ENCODE measurements at places on chromosomes 1 and 21.

DNA sequence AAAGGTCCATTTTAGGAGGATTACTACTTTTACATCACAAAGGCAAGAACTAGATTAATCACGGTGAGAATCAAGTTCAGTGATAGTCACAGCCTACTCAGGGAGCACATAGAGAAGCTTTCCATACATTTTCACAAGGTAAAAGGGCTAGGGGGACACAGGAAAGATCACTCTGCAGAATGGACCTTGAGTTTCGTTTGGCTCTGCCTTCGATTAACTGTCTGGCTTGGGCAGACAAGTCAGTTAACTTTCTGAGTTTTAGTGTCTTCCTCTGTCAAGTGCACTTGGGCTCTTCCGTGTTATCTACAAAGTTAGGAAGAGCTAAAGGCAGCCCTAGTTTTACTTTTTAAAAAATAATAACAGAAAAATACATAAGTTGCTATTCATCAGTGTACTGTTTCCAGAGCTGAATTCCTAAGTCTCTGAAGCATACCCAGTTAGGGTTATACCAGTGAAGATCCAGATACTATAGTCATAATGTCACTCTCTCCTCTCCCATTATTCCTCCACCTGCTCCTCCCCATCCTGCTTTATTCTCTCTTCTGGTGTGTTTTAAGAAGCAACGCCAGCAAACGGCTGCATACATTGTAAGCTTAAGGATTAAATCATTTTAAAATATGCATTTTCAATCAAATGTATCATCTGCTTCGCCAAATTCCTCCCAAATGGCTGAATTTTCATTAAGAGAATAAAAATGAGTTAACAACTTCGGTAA is 1.7 kb downstream of the CEP170 start:
- no peak for DNase-seq

GRCh38 chr21:21290751-21291150 is 292.5 kb downstream of the NCAM2 start:
- no peak for DNase-seq

DNA sequence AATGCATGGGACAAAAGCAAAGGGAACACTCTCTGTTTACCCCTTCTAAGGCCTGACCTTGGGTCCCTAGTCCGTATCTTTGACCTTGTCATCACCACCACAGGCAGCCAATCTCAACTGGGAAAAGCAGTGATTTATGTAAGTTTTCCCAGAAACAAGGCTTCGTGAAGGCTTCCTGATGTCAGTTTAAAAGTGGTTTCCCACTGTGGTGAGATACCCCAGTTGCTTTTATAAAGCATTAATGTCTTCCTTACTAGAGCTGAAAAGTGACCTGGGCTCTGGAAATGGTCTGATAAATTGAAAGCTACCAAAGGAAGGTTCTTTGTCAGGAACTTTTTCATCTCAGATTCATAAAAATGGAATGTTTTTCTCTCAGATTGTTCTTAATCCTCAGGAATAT is 536.4 kb upstream of the PTBP2 start:
- DNase-seq, result no peak

DNA sequence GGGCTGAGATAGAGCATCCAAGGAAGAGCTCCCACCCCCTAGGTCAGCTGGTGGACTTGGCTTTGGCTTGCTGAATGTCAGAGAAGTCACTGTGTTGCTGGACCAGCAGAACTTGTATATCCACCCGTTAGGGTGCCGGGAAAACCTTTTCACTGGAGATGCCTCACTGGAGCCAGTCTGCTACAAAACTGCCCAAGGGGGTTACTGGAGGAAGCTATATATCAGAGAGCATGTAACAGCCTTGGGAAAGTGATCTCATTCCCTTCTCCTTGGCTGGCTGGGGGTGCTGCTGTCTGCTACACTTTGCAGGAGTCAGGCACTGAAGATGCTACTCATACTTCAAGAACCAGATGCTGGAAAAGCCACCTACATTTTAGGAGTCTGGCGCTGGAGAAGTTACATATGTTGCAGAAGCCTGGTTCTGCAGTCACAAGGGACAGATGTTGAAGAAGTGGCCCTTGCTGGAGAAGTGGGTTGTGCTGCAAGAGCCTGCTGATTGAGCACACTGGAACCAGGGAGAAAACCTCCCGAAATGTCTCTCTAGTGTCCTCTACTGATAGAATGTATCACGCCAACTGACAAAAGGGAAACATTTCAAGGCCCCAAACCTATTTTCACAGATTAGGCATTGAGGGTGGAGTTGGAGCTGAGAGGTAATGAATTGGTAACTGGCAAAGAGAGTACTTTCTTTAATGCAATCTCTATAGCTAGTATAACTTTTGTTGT is 250.6 kb downstream of the SPATA17 start:
- no peak for DNase-seq

GRCh38 chr1:68376441-68376840 is 73.3 kb downstream of the RPE65 start:
- no peak for DNase-seq

DNA sequence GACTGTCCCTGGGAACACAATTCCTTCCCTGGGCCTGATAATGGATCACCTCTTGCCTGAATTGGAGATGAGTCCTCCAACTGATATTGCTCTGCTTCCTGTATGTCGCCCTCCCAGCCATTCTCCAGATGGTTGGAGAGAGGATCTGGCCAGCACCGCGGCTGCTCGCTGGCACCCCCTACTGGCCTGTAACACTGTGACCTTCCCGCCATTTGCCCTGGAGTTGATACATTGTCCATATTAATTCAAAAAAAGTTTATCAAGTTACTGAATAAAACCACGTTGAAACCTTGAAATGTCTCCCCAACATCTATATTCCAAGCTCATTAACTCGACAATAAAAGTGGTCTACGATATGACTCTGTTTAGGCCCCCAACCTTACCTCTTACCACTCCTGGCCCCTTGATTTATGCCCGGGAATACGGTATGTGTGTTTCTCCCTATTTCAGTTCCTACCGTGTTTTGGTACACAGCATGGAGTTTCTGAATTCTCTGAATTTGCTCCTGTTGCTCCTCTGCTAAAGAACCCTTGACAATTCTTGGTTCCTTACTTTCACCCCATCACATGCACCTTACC is 241.8 kb upstream of the KIAA0040 start:
- DNase-seq, result no peak

GRCh38 chr1:237267743-237268142 is 225.8 kb downstream of the RYR2 start:
- DNase-seq, result no peak

- DNase-seq, result no peak
These were observed 48.4 kb upstream of the CD34 start for GRCh38 chr1:207959141-207959825.

GRCh38 chr1:28437924-28438699 is 67.7 kb upstream of the RCC1 start:
- peak; percentile 6 for DNase-seq

DNA sequence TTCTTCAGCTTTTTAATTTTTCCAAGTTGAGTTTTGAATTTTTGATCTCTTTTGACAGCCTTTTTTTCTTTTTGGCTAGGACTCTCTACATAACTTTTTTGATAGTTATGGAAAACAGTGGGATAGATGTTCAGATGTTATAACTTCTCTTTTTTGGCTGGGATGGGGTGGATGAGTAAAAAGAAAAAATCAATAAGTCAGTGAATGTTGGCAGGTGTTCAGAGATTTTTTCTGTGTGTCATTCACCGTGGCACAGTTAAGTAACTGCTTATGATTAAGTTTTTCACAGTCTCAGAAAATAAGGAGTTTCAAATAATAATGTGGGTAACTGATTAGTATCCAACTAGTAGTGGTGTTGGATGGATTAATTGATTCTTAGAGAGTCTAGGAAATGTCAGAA is 24.0 kb downstream of the HS2ST1 start:
- DNase-seq, result no peak

DNA sequence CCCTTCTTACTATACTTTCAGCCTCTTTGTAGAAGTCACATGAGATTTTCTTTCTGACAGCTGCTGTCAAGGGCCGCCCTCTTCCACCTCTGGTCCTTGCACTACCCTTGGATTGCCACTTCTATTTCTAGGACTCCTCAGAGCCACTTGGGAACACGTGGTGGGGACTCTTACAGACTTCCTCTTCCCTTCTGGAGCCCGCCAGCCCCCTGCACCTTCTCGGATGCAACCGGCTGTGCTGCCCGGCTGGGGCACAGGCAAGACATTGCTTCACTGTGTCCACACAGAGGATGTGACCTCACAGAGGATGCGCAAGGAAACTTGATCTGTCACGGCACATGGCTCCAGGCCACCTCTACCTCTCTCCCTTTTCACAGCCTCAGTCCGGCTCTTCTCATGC is 2.4 kb upstream of the IKBKE start:
- DNase-seq, result peak; percentile 83

DNA sequence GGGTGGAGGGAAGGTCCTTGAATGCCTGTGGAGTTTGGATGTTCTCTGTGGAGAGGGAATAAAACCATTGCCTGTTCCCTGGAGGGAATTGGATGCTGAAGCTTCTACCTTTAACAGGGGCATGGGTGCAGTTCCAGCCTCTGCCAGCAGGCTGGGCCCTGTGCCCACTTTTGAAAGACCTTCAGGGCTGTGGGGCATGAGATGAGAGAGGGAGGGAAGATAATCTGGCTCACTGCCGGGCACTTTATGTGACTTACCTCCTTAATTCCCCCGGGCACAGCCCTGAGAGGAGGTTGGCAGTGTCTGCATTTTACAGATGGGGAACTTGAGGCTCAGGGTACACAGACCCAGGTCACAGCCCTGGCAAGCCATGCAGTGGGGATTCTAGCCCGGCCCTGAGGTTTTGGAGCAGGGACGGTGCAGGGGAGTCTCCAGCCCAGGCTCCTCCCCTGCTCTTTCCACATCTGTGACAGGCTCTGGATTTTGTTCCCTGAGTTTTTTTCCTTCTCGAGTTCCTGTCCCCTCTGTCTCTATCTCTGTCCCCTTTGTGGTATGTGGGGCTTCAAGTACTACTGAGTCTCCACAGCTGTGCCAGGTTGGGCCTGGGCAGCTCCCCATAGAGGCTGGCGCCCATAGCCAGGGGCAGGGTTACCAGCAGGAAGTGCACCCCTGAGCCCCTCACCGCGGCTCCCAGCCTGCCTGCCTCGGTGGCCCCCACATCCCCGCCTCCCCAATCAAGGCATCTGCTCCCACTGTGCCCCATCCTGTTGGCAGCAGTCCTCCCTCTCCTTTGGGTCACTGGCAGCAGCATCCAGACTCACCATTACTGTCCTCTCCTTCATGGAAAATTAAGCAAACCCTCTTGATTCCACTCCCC is 14.0 kb upstream of the THEMIS2 start:
- DNase-seq, result peak; percentile 84

- peak; percentile 51 for DNase-seq
These were observed 91.6 kb downstream of the GLUL start for GRCh38 chr1:182299728-182300616.

GRCh38 chr1:68231627-68232288 is 565 bp downstream of the WLS start:
- no peak for DNase-seq

GRCh38 chr21:43805275-43805800 is 16.0 kb downstream of the RRP1 start:
- DNase-seq, result peak; percentile 82

DNA sequence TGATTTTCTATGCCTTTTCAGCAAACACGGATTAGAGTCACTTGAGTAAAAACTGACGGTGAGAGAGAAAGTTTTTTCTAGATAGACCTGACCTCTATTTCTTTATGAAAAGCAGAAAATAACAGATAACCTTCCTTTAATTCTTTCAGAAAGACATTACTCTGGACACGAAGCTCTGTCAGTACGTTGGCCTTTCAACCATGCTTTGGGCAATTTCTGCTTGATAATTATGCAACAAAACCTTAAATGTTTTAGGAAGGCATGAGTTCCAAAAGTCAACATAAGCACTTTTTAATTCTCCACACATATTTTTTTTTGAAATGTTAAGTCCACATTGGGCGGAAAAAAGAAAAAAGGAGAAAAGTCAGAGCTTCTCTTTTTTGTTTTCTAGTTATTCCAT is 137.8 kb downstream of the AKT3 start:
- DNase-seq, result no peak

DNA sequence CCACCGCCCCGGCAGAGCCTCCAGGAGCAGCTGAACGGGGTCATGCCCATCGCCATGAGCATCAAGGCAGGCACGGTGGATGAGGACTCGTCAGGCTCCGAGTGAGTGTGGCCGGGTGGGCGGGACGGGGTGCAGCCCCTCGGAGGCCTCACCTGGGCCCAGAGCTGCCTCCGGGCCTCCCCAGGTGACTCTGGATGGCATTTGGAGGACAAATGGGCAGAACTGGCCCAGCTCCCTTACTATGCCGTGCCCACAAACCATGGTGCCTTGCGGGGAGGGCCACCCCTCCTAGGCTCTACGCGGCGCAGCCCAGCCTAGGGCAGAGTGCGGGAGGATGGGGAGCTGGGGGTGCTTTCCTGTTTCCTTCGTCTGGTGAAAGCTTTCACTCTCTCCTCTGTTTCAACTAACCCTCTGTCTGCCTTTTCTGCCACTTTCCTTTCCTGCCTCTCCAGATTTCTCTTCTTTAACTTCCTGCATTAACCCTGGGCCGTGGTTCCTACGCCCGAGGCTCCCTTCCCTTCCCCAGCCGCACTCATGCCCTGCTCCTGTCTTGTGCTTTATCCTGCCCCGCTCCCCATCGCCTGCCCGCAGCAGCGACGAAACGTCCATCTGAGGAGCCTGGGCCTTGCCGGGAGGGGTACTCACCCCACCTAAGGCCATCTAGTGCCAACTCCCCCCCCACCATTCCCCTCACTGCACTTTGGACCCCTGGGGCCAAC is 9.2 kb downstream of the PSRC1 start:
- no peak for DNase-seq

GRCh38 chr1:99527545-99527944 is 118.4 kb upstream of the PALMD start:
- DNase-seq, result no peak

DNA sequence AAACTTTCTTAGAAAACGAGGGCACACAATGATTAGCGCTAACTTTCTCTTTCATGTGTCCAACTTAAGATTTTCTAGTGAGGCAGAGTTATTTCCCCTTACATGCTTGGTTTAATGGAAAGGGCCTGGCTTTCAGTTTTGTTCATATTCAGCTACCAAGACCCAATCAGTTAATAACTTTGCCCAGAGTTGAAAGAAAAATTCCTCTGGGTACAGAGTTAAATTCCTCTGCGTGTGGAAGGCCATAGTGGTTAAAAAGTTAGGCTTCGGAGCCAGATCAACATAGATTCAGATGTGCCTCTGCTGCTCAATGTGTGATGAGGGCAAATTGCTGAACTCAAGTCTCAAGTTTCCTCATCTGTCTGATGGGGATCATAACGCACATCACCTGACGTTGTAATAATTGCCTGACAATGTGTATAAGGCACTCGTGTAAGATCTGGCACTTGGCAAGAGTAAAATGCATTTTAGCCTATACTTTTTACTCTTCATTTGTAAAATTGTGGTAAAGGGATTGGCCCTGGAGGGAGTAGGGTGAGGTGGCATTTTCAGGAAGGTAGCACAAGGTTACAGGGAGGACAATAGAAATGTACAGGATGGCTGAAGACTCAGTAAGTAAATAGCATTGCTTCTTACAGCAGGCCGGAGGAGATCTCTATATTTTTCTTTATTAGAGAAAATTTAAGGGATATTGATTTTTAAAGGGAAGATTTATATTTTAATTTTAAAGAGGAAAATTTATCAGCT is 103.4 kb downstream of the ROR1 start:
- DNase-seq, result no peak

All from CD4-positive, alpha-beta T cell treated with Interleukin-1 beta for 1 hour (primary cell).